ENCODE measurements at places on chromosomes 2 and 18.

DNA sequence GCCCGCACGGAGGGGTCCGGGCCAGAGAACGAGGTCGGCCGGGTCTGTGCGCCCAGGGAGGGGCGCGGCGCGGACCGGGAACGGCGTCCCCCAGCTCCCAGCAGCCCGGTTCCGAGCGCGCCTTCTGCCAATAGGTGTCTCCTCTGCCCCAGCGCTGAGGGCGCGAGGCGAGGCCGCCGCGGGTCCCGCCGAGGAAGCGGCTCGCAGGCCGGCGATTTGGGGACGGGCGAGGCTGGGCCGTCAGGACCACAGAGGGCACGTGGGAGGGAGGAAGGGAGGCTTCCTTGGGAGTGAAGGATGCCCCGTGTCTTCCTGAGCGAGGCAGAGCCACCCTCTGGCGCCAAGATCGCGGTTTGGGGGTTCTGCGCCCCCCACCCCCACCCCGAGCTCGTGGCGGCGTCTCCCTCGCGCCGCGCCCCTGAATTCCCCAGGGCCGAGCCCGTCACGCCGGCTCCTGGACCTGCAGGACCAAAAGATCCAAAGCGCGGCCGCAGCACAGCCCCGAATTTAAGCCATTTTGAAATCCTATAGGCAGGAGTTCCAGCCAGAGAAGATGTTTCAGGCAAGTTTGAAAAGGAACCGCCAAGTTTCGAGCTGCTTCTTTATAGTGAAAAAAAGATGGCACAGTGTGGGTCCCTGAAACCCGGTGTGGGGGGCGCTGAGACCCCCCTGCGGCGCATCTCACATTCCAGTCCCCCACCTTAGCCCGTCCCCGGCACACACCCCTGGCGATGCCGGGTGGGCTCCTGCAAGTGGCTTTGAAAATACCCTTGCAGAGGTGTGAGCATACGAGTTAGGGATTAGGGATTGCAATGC is 909 bp downstream of the NFATC1 start:
- DNase-seq = no peak

GRCh38 chr18:26088487-26088886 is 1.9 kb downstream of the SS18 start:
- DNase-seq = no peak

DNA sequence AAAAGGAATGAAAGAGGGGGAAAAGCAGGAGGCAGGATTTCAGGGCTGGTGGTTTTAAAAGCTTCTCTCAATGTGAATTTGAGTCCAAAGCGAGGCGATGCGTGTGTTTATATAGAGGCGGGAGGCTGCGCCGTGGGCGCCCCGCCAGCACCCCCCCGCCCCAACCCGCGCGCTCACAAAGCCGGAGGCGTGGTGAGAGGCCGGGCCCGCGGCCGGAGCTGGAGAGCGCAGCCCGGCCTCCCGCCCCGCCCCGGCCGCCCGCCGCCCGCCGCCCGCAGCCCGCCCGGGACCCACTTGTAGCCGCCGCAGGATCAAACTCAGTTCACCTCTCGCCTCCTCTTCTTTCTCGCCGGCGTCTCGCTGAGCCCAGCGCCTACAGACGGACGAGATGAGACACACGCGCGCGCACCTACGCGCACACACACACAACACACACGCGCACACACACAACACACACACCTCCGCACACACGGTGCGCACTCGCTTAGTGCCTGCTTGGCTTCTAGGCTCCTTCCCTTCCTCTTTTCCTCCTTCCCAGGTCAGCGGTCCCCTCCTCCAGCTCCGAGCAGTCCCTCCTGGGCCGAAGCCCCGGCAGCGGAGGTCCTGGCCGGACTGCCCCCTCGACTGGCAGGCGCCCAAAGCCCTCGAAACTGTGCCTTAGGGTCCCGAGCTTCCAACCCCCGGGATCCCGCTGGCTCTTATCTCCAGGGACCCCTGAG is 1.3 kb upstream of the CYP26B1 start:
- DNase-seq = peak; percentile 15

DNA sequence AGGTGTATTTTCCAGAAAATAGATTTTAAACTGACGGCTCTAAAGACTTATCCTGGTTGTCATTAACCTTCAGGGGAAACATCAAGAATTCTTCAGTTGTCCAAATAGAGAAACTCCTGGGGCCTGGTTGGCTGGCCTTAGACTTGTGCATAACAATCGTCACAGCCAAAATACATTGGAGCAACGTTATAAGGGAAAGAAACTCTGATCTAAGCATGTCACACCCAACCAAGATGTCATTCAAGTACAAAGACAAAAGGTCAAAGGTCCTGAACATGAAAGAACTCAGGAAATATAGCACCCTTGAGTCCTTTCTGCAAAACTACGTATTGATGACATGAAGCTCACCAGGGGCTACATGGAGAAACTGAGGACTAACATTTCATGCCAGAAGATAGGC is 23.8 kb upstream of the APCDD1 start:
- no peak for DNase-seq

DNA sequence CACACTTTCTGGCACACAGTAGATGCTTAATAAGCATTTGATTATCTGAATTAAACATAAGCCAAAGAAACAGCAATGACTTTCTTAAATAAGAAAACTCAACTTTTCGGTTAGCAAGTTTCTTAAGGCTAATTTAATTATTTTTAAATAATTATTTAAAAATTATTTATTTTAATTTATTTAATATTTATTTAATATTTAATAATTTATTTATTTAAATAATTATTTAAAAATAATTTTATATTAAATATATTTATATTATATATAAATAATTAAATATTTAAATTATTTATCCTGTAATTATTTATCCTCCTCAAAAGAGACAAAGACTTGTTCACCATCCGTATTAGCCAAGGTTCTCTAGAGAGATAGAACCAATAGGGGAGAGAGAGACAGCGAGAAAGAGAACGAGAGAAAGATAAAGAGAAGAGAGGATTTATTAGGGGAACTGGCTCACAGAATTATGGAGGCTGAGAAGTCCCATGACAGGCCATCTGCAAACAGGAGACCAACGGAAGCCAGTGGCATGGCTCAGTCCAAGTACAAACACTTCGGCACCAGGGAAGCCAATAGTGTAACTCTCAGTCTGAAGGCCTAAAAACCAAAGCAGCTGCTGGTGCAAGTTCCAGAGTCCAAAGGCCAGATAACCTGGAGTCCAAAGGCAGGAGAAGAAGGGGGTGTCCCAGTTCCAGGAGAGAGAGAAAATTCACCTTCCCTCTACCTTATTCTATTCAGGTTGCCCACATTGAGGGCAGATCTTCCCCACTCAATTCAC is 125.3 kb downstream of the METTL8 start:
- no peak for DNase-seq

GRCh38 chr2:238646281-238646680 is 201.6 kb upstream of the TWIST2 start:
- DNase-seq = no peak

- DNase-seq = no peak
These were observed 138.9 kb downstream of the FHOD3 start for GRCh38 chr18:36436387-36436786.
